Stimulated activated CD4-positive, alpha-beta T cell treated with anti-CD3 and anti-CD28 coated beads, Interleukin-2, amount 100 ng/mL, for 48 hours (primary cell): ENCODE measurements at places on chromosomes 12 and 14.

DNA sequence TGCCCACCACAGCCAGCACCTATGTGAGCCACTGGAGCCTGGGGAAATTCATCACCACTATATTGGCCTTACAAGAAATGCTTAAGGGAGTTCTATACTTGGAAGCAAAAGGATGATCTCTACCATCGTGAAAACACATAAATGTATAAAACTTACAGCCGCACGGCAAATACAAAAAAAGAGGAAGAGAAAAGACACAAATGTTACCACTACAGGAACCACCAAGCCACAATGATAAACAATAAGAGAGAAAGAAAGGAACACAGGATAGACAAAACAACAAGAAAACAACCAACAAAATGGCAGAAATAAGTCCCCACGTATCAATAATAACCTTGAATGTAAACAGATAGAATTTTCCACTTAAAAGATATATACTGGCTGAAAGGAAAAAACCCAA is 267.5 kb downstream of the TMEM121 start:
- DNase-seq: no peak

DNA sequence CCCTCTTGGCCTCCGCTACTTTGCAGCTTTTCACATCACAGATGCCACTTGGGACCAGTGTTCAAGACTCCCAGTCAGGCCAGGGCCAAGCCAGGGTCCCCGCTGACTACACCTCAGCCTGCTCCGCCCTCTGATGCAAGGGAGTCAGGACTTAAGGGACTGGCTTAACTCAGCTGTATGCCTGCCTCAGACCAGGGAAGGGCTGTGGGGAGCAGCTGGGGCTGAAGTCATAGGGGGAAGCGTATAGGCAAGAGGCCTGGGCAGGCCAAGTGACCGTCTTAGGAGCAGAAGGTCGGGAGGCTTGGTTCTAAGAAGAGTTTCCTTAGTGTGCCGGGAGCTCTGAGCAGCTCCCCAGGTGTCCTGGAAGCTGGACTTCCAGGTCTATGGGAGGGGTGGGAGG is 21.9 kb downstream of the KDM2B start:
- DNase-seq: no peak

- DNase-seq: no peak
Observed at GRCh38 chr12:93616584-93617101, 44.2 kb downstream of the SOCS2 start.

DNA sequence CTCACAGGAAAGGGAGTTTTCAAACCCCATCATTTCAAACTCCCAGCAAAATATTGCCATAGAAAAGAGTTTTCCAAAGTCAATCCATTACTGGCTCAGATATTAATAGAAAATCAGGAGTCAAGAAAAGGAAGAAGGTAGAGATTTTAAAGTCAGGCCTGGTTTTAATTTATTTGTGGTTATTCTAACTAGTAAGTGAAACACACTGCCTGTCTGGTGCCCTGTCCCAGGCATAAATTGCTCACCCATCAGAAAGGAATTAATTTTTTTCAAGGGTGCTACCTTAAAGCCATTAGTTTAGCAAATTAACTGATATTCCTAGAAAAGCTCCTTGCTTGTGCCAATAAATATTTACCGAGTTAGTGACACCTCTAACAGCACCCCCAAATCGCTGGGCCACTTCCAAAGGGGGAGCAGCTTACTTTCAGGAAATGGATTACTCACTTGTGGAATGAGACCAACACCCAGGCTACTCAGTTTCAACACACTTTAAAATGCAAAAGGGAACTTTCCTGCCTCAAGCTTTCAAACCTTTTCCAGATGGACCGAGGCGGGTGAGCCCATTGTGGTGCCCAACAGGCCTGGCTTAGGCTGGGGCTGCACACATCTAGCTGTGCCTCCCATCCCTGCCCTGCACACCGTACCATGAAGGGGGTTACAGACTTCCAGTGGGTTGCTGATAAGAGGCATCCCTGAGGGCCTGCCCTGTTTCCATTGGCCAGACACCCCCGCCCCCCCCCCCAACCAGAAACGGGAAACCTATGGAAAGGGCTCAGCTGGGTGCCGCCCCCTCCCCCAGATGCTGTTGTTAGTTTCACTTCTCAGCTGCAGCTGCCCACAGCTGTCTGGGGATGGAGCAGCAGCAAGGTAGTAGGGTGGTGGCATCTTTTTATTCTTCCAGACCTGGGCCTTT is 117.2 kb downstream of the SAMD4A start:
- no peak for DNase-seq

DNA sequence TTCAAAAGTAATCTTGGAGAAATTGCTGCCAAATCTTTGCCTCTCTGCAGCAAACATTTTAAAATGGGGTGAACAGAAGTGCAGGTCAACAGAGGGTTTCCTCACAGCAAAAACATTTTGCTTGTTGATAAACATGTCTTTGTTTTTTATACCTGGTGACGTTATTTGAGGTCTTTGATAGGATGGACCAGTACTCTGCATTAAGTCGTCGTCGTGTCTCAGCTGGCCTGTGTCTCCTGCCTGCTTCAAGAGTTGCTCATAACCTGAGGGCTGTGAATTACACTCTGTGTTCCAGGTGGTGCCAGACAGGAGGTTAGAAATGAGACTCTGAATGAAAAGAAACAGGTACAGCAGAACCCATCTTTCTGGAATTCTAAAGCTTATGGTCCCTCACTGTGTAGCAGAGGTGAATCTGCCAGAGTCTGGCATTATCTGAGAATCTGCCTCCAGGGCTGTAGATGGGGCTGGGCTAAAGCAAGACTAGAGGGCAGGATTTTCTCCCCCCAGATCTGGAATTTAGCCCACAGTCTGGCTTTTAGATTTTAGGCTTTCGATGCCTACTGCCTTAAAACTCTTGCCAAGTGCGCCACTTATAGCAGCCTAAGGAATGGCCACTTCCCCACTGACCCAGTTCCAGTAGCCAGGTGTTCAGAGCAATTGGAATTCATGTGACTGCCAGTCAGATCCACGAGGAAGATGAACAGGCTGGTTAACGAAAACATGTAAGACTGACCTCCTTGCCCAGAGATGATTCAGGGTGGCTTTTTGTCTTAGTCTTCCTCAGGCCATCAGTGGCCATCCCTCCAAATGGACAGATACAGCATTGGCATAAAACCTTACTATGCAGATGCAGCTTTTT is 161.2 kb downstream of the PRKCH start:
- DNase-seq: no peak

GRCh38 chr14:90781344-90781761 is 34.9 kb downstream of the TTC7B start:
- DNase-seq: no peak

DNA sequence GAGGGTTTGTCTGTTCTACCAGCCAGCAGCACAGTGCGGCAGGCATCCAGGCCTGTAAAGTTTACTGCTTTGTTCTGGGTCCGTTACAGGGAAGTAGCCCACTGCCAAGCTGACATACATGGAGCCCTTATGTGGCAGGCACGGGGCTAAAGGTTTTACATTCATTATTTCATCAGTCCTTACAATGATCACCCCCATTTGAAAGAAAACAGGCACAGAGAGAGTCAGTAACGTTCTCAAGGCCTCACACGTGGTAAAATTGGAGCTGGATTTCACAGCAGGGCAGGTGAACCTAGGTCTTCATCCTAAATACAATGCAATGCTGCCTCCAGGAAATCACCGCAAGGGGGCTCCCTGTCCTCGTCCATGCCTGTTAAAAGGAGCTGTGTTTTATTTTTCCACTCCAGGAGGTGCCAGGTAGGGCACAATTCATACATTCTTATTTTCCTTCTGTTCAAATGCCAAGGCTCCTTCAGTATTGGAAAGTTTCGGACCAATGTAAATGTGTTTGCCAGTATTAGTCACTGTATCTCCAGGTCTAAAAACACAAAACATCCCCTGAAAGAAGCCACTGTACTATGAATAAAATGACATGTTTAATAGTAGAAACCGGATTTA is 172.2 kb upstream of the GZMB start:
- peak; percentile 40 for DNase-seq

GRCh38 chr14:24943024-24943423 is 106.9 kb downstream of the STXBP6 start:
- DNase-seq: no peak

GRCh38 chr12:9115731-9116559 is at the start of gene A2M:
Gene A2M (minus strand): TSS chr12:9115919. CDS start chr12:9115849, 70 bp downstream.
- DNase-seq: no peak

DNA sequence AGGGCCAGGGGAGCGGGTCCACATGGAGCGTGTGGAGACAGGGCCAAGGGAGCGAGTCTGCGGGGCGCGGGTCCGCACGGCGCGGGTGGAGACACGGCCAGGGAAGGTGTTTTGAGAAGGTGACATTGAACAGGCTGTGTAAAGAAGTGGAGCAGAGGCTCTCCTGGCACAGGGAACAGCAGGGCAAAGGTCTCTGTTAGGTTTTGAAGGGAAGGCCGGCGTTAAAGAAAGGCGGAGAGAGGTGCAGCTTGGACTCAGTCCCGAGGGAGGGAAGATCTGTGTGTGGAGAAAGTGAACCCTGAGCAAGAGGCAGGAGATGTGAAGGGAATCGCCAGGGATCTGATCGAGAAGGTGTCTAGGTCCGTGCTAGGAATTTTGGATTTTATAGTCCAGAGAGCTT is 1.8 kb downstream of the PXMP2 start:
- no peak for DNase-seq

DNA sequence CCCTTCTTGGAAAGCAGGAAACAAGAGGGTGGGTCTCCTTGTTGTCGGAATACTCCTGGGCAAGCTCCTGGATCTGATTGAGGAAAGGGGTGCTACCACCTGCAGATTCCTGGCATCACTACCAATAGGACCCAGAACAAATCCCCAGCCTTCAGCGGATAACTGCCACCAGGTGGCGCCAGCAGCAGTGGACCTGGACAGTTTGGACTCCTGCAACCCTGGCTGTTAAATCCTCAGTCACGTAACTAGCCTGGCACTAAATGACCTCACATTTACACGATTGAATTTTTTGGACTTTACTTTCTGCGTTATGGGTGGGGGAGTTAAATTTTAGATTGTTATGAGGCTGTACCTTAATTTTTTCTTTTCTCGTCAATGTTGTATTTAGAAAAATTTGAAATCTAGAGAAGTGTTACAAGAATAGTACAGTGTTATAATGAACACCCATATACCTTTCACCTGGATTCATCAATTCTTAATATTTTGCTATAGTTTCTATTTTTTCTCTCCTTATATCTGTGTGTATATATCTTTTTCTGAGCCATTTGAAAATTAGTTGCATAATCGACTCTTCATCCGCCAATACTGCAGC is 95.6 kb downstream of the GAS2L3 start:
- DNase-seq: peak; percentile 54

DNA sequence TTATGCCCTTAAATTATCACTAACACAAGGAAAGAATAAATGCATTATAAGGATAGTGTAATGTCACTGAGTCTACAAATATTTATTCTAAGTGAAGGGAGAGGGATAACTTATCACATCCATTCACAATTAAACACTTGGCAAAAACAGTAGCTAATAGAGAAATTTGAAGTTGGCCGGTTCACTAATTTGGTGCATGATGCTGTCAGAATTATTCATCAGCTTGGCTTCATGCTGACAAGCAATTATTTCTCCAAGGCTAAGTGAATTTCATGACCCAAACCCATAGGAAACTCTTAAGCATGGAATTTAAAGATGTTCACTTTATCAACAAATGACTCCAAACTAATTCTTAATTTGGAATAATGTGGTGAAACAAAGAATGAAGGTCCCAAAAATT is 25.0 kb upstream of the NR1H4 start:
- no peak for DNase-seq

- DNase-seq: no peak
Observed at GRCh38 chr12:80700327-80700726, 7.1 kb upstream of the MYF6 start.

DNA sequence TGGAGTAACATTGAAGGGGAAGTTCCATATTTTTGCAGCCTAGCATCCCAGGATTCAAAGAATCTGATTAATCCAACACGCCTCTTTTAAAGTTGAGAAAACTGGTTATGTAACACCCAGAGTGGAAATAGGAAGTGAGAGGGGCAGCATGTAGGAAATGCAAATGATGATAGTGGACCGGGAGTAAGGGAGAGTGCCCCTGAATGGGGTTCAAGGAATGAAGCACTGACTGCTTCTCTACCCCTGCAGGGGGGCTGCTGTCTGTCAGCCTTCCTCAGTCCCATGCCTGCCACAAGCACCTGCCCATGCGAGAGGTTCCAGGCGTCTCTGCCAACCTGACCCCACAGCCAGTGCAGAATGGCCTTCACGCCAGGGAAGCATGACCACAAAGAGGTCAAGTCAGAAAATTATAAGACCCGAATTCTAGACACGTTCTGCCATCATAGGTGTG is 126.5 kb upstream of the CCND2 start:
- DNase-seq: no peak

DNA sequence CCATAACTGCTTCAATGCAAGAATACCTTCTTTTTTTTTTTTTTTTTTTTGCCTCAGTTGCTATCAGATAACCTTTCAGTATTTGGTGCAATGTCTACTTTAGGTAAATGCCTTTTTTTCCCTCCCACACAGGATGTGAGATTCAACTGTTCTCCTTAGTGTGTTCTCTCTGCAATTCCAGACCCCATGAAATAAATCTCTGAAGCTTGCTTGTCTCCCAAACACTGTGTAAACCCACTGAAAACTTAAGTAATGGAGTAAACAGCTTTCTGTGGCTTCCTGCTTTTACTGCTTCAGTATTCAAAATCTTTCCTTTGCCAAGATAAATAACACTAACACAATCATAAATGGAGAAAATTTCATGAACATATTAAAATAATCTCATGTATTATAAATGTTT is 55.8 kb upstream of the CLEC14A start:
- DNase-seq: no peak

DNA sequence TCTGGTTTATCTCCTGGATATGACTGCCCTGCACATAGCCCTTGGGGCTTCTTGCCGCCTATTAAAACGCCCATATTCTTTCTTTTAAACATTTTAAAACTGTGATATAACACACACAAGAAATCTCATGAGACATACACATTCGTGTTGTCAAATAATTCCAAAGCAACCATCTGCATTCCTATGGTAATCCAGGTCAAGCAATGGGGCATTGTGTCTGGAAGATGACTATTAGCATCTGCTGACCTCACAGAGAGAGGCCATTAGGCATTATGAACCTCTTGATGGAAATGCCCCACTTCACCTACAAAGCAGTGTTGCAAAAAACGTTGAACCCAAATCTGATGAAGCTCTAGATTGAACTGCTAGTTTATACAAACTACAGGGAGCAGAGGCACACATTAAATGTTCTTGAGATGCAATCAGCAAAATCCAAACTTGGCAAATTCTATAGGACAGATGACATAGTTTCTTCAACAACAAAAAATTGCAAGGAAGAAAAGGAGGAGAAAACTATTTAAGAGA is 513.8 kb upstream of the CCDC196 start:
- DNase-seq: no peak

- no peak for DNase-seq
Observed at GRCh38 chr14:36505181-36505815, 14.7 kb downstream of the NKX2-1 start.

DNA sequence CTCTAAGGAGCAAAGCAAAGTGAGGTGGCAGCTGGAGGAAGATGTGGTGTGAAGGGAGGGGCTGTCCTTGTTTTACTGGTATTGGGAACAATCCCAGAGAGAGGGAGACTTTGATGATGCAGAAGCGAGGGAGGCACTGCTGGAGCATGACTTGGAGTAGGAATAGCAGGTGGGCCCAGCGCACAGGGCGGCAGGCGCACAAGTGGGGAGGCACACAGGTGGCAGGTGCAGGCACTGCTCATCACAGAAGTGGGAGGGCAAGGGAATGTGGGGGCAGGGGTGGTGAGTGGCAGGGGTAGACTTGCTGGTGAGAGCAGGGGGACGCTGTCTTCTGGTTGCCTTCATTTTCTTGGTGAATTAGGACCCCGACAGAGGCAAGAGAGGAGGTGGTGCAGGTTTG is 11.5 kb upstream of the IFI27 start:
- no peak for DNase-seq

GRCh38 chr14:65042296-65042695 is 55.6 kb downstream of the FNTB start:
- DNase-seq: no peak
